NAMALWA (cell line): ENCODE measurements at places on chromosomes 12 and 14.

DNA sequence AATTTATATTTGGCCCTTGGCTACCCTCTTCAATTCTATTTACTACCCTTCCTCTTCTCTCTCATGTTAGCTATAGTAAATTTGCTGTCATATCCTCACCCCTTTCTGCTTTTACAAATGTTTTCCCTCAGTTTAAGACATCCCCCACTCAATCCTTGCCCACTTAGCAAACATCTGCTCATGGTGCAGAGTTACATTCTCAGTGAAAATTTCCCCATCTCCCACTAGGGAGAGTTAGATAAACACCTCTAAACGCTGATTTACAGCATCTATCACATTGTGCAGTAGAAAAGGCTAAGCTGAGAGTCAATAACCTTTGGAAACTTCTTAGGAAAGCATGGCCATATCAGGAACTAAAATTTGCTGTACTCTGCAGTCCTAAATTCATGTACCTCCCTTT lies 69.0 kb downstream of the DENND5B start:
- no peak for DNase-seq

DNA sequence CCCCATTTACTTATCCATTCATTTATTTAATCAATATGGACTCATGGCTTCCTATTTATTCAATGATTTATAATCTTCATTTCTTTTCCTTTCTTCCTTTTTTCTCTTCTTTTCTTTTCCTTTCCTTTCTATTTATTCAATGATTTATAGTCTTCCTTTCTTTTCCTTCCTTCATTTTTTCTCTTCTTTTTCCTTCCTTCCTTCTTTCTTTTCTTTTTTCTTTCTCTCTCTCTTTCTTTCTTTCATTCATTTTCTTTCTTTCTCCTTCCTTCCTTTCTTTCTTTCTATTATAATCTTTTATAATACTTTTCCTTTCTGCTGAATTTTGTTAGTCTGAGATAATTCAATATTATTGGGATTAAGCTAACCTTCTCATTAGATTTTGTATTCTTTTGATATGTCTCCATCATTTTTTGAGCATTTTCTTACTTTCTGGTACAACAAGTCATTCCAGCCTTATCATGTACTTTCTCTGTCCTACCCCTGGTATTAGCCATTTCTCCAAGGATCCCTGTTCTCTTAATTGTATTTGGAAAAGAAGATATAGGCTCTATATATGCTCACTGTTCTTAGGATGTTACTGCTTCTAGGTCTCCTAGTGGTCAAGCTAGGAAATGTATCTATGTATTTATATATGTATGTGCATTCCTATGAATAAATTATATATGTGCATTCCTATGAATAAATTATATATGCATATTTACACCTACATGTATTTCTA lies 12.1 kb downstream of the LACRT start:
- peak; percentile 58 for DNase-seq

DNA sequence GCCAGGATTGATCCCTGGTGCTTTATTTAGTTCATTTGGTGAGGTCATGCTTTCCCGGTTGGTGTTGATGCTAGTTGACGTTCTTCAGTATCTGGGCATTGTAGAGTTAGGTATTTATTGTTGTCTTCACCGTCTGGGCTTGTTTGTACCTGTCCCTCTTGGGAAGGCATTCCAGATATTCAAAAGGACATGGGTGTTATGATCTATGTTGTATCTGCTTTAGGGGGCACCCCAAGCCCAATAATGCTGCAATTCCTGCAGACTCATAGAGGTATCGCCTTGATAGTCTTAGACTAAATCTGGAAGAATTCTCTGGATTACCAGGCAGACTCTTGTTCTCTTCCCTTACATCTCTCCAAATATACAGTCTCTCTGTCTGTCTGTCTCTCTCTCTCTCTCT lies 42.1 kb downstream of the AK7 start:
- no peak for DNase-seq

DNA sequence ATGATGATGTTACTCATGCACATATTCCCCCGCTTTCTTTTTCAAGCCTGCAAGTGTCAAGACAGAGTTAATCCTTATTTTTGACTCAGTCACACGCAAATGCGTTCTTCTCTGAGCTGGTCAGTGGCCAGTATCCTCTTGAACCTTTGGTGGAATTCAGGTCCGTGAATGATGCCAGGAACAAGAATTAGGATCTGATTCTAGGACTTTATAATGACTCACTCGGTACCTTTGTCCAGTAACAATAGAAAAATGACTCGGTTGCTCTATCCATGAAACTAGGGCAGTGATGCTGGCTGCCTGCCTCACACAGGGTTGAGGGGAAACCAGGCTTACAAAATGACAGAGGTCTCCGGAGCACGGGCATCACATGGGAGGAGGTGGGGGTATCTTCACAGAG lies 185.8 kb upstream of the NUDT4 start:
- no peak for DNase-seq

DNA sequence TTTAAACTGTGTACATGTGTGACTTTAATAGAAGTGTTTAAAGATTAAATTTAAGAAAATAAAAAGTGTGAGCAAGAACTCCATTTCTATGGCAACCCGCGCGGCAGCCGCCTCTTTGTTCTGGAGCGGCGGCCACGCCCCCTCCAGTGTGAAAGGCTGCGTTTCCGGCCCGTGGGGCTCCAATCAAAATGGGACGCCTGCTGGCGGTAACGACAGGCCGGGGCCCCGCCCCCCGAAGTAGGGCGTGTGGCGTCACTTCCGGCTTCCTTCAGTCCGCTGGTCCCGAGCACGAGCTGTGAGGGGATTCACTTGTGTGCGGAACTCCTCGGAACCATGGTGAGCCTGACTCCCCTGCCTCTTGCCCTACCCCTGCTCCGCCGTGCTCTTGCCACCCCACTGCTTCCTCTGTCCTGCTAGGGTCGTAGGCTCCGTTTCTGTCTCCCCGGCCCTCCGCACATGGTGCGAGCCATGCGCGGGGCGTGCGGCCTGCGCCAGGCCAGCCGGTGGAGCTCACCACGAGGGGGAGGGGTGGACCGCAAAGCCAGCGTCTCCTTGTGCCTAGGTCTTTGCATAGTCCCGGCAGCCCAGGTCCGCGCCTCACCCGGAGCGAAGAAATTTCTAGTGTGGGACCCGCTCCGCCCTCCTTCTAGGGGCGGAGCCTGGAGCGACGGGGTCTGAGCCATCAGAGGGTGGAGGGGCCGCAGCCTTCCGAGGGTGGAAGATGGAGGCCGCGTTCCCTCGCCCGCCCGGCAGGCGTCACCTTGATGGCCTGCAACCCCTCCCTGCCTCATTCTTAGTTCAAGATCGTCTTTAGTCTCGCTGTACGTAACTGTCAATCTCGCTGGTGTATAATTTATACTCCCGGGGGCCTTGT lies at the start of gene CCT2:
CCT2 (plus strand) TSS at position 271 of the 874 bp plus-strand sequence; CDS start at position 334, 63 bp downstream.
- peak; percentile 98 for DNase-seq

GRCh38 chr12:77488041-77488620 lies 342.6 kb upstream of the NAV3 start:
- no peak for DNase-seq

GRCh38 chr14:104009297-104009696 lies 67.0 kb upstream of the RD3L start:
- no peak for DNase-seq

DNA sequence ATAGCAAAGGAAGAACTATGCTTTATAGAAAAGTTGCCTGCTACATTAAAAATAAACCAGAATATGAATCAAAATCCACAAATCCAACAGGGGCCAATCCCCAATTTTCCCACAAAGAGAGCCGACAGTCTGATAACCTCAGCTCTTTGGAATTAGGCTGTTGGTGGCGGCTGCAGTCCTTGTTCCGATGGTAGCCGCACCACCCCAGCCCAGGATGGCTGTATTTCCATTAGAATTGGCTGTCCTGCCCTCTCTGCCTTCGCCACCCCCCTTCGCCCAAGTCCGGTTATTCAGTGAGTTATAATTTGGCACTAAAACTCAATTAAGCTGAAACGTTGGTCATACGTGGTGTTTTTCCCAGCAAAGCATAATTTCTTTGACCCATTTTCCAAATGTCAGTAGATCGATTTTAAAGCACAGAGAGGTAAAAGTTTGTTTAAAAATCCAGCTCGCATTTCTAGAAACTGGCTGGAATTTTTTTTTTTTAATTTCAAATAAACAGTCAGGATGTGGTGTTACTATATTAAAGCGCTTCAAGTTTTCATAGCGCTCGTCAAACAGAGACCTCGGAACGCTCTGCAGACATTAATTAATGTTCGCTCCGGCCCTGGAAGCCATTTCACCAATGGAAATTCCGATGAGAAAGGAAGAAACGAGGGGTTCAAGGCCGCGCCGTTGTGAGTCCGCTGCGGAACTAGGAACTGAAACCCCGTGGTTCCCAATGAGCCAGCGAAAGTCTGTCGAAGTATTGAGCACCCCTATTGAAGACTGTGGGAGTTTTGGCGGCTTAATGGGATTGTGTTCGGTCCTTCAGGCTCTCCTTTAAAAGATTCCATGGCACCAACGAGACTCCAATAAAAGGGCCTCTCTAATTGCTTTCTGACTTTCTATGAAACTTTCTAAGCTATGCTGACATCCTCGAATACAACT lies 104.8 kb upstream of the DIO3 start:
- no peak for DNase-seq

- DNase-seq: peak; percentile 76
Observed at GRCh38 chr12:6570264-6570887, 2.3 kb upstream of the NOP2 start.

DNA sequence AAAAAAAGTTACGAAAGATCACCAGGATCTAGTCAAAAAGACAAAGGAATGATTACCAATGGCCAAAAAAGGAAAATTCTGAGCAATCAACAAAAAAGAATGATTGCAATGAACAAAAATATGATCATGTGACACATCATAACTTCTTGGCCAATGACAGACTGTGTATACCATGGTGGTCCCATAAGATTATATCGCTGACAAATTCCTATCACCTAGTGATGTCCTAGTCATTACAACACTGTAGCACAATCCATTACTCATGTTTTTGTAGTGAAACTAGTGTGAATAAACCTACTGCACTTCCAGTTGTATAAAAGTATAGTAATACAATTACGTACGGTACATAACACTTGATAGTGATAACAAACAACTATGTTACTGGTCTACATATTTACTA lies 12.3 kb downstream of the SEL1L start:
- DNase-seq: no peak

- DNase-seq: no peak
Observed at GRCh38 chr14:25349269-25349668, 299.3 kb upstream of the STXBP6 start.

GRCh38 chr14:35456261-35456660 lies 51.7 kb upstream of the NFKBIA start:
- DNase-seq: no peak

DNA sequence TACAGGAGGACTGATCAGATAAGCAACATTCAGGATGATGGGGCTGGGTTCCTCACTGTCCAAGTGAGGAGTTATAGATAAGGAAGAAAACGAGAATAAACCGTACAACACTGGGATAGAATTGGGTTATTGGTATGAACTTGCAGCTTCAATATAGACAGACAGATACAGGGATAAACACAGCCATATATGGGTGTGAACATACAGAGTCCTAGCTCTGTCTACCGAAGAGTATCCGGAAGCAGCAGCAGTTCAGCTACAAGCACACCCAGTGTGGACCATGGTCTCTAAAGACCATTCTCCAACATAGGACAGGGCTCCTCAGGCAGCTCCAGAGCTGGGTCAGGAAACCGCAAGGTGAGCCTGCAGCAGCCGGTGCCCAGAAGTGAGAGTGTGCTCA lies 40.8 kb downstream of the CDC42BPB start:
- DNase-seq: no peak

DNA sequence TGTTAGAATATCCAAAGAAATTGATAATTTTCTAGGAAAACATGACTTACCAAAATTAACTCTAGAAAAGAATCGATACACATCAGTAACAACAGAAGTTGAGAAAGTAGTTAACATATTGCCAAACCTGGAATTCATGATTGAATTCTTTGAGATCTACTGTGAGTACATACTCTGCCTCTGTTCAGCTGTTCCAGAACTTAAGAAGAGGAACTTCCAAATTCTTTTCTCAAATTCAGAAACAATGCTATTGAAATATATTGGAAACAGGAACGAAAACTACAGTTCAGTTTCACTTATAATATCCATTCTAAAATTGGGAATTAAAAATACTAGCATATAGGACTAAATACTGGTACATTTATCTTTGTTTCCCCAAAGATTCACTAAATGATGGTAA lies 57.9 kb downstream of the MARK3 start:
- DNase-seq: no peak

DNA sequence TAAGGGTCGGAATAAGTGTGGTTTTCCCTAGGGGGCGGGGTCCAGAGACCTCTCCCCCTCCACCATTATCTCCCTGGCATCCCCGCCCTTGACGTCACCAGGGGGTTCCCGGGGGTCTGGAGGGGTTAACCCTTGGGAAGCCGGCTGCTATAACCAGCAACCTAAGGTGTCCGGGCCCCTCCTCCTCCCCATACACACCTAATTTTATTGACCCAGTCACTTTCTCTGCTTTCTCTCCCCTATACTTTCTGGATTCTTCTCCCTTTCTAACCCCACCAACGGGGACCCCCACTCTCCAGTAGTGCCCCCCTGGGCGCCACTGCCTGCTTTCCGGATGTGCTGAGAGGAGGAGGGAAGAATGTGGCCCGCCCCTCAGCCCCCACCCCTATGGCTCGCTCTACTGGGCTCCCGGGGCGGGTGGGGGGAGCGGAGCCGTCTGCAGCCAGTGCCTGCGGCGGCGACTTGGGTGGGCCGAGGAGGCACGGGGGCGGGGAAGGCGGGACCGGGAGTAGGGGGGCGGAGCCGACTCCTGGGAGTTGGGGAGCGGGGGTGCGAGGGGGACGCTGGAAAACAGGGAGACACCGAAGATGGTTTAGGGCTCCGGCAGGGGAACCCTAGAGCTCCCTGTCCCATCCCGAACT lies 1.8 kb downstream of the GLI1 start:
- peak; percentile 61 for DNase-seq

- DNase-seq: peak; percentile 82
Observed at GRCh38 chr12:109387425-109388166, 39.9 kb downstream of the MYO1H start.

GRCh38 chr12:92928421-92928961 lies 604 bp downstream of the EEA1 start:
- peak; percentile 61 for DNase-seq

- DNase-seq: peak; percentile 61
Observed at GRCh38 chr12:48998497-48999353, 450 bp downstream of the DDN start.

GRCh38 chr14:89661392-89661791 lies 244.4 kb upstream of the FOXN3 start:
- DNase-seq: no peak

DNA sequence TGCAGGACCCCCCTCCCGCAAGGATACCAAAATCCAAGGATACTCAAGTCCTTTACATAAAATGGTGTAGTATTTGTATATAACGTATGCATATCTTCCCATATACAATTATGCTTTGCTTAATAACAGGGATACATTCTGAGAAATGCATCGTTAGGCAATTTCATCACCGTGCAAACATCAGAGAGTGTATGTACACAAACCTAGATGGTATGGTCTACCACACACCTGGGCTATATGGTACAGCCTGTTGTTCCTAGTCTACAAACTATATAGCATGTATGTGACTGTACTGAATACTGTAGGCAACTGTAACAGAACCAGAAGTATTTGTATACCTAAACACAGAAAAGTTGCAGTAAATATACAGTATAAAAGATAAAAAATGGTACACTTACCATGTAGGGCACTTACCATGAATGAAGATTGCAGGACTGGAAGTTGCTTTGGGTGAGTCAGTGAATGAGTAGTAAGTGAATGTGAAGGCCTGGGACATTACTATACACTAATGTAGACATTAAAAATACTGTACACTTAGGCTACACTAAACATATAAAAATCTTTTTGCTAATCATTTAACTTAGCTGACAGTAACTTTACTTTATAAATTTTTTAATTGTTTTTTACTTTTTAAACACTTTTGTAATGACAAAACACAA lies 141.1 kb downstream of the SLC41A2 start:
- DNase-seq: no peak

- no peak for DNase-seq
Observed at GRCh38 chr14:51424041-51424440, 184.0 kb downstream of the TMX1 start.
